NCI-H2171 treated with DMSO at 0.1 percent for 48 hours (cell line): ENCODE measurements at places on chromosomes 12 and 14.
A peak's percentile ranks its signal among the peaks of the same experiment; 100 is the strongest.

DNA sequence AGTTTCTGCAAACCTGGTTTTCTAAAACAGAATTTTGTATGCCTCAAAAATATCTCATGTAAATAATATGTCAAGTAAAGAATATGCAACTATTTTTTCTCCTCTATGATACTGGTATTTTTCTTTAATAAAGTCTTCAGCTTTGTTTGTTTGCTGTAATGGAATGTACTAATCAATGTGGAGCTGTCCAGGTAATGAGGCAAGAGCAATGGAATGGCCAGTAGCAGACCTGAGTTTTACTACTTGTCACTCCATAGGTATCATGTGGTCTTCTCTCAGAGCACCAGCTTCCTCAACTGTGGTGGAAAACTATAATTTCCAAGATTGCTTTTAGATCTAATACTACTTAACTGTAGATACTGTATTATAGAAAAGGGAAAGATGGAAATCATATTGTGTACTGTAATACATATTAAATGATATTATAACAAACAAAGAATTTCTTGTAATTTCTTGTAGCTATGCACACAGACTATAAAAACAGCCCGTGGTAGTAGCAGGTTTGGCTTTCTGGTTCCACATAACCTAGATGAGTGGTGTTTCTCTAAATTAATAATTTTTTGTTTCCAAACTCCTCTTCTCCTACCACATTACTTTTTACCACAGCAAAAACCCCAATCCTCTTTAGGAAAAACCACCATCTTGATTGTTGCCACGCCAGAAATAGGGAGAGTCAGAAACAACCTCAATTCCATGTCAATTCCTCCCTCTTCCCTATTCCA is 70.6 kb downstream of the KIF21A start:
- no peak for DNase-seq

- DNase-seq: peak; percentile 68
Measured at GRCh38 chr14:99119554-99120525, 152.2 kb downstream of the BCL11B start.

- DNase-seq: no peak
Measured at GRCh38 chr14:104513641-104514046, 65.9 kb upstream of the C14orf180 start.

GRCh38 chr12:56522411-56523193 is 982 bp downstream of the RBMS2 start:
- DNase-seq: no peak

DNA sequence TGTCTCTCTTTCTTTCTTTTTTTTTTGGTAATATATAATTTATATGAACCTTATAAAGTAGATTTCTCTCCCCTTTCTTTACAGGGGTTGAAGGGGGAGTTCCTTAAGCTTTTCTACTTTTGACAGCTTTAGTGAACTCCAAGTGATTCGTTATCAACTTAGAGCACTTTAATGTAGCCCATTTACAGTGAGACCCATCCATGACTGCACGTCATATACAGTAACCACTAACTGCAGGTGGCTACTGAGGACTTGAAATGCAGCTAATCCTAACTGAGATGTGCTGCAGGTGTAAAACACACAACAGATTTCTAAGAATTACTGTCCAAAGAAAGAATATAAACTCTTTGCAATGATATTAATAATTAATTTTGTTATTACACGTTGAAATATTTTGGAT is 582 bp downstream of the LRRIQ1 start:
- DNase-seq: no peak

GRCh38 chr12:24360907-24361306 is 411.4 kb upstream of the SOX5 start:
- no peak for DNase-seq

- DNase-seq: no peak
Measured at GRCh38 chr14:56514663-56515371, 64.8 kb upstream of the TMEM260 start.

- no peak for DNase-seq
Measured at GRCh38 chr12:90274407-90274806, 565.8 kb upstream of the ATP2B1 start.

DNA sequence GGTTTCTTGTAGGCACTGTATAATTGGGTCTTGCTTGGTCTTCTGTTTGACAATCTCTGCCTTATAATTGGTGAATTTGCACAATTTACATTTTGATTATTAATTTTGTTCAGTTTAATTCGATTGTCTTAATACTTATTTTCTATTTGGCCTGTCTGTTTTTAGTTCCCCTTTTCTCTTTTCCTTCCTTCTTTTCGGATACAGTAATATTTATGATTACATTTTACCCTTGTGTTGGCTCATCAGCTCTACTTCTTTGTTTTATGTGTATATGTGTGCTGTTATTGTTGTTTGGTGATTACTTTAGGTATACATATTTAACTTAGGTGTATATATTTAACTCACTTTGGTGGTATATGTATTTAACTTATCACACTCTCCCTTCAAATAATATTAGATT is 12.8 kb upstream of the BEGAIN start:
- DNase-seq: no peak

GRCh38 chr12:44459569-44459968 is 416.5 kb downstream of the NELL2 start:
- peak; percentile 86 for DNase-seq

GRCh38 chr14:34920339-34920738 is 45.2 kb upstream of the BAZ1A start:
- DNase-seq: no peak

- peak; percentile 90 for DNase-seq
Measured at GRCh38 chr12:110023059-110023980, 24.1 kb downstream of the ANKRD13A start.

DNA sequence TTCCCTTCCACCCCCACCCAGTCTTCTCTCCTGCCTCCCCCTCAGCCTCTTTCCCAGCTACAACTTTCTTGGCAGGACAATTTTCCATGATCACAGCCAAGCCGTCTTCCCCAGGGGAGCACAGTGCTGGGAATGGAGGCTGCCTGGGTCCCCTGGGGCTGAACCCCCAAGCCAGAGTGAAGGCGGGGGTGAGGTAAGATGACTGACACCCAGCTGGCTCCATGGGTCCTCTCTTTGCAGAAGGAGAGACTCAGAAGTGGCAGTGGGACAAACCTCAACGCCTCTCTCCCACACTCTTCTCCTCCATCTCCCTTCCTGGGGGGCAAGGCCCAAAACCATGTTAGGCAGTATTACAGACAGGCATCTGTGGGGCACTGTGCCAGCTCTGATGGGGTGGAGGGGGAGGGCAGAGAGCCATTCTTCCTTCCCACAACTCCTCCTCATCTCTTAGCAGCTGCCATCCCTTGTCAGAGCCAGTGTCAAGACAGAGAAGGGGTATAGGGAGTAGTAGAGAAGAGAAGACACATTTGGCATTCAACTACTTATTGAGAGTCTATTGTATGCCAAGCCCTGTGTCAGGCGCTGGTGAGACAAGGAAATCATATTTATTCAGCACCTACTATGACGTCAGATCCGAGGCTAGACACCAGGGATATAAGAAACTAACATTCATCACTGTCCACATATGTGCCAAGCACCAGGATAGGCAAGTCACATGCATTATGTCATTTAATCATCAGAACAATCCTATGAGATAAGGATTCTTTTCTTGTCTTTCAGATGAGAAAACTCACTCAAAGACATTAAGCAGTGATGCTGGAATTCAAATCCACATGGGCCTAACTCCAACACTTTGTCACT is 3.6 kb downstream of the ITGA7 start:
- no peak for DNase-seq

- no peak for DNase-seq
Measured at GRCh38 chr14:100302616-100303015, 3.6 kb downstream of the SLC25A29 start.

- no peak for DNase-seq
Measured at GRCh38 chr12:124264089-124264795, 30.7 kb upstream of the RFLNA start.

- DNase-seq: peak; percentile 74
Measured at GRCh38 chr12:67112586-67112985, 156.6 kb upstream of the CAND1 start.

GRCh38 chr12:72313806-72314205 is 41.6 kb downstream of the TRHDE start:
- DNase-seq: no peak

- DNase-seq: no peak
Measured at GRCh38 chr12:2311020-2311778, 258.4 kb downstream of the CACNA1C start.
